Germinal center (tissue), 1 donor: ENCODE measurements at places on chromosomes 7 and 10.

DNA sequence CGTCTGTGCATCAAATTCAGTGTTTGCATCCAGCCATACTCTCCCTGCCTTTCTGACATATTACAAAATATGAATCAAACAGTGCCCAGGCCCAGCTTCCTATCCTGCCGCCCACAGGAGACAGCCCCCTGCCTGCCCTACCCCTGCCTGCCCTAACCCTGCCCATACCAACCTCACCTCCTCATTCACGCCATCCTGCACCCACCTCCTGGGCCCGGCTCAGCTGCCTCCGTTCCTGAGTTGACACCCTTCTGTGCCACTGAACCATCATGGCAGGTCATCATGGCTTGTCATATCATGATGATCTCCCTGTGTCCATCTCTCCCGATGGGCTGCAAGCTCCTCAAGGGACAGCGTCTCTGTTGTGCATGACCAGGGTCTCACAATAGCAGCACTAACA is 72.3 kb downstream of the TNS3 start:
- DNase-seq: no peak

GRCh38 chr7:124255041-124255655 is 222.3 kb upstream of the TMEM229A start:
- no peak for DNase-seq

DNA sequence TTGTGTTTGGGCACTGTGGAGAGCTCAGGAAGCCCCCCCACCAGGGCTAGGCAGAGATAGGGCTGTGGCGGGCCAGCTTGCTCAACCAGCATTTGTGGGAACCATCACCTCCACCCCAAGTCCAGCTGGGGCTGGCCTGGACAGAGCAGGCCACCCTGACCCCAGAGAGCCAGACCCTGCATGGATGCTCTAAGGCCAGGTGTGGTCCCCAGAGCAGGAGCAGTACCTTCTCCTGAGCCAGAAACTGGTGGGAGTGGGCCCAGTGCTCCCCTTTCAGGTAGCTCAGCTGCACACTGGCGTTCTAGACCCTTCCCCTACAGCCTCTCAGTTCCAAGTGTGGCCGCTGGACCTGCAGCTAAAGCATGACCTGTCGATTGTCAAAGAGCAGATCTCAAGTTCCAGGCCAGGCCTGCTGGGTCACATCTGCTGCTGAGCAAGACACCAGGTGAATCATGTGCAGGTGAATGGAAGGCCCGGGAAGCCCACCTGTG is 57.2 kb downstream of the RASGEF1A start:
- DNase-seq: no peak

- peak; percentile 18 for DNase-seq
Observed at GRCh38 chr10:73218431-73219191, 28.4 kb downstream of the DNAJC9 start.

GRCh38 chr10:70846795-70847194 is 31.0 kb downstream of the SGPL1 start:
- DNase-seq: no peak
